ENCODE measurements at places on chromosomes 11 and 22.
A peak's percentile ranks its signal among the peaks of the same experiment; 100 is the strongest.

- DNase-seq, result no peak
These were observed 235.0 kb upstream of the ZC3H12C start for GRCh38 chr11:109858152-109858551.

DNA sequence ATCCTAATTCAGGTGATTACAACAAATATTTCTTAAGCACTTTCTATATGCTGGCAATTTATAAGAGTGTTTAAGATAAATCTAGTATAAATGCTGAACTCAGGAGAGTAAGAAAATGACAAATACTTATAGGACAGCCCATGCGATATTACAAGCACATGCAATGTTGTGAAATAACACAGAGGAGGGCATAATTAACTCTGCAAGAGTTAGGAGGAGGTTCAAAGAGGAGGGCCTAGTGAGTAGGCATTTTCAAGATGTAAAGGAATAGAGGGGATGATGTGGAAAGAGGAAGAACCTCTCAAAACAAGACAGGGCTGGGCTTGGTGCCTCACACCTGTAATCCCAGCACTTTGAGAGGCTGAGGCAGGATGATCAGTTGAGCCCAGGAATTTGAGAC, 37.1 kb upstream of the IL17RA start:
- DNase-seq, result no peak

DNA sequence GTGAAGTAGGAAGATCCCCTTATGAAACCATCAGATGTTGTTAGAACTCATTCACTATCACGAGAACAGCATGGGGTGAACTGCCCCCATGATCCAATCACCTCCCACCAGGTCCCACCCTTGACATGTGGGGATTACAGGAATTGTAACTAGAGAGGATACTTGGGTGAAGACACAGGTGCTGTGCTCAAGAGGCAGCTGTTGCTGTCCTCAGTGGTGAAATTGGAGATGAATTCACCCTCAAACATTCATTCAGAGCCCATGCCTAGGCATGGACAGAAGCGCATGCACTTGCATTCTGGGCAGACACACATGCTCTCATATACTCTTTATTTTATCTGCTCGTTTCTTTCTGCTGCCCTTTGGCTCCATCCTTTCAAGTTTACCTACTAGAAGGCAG, 385.0 kb downstream of the INSC start:
- DNase-seq, result no peak

GRCh38 chr22:39655831-39656230, 85.3 kb downstream of the CACNA1I start:
- no peak for DNase-seq

DNA sequence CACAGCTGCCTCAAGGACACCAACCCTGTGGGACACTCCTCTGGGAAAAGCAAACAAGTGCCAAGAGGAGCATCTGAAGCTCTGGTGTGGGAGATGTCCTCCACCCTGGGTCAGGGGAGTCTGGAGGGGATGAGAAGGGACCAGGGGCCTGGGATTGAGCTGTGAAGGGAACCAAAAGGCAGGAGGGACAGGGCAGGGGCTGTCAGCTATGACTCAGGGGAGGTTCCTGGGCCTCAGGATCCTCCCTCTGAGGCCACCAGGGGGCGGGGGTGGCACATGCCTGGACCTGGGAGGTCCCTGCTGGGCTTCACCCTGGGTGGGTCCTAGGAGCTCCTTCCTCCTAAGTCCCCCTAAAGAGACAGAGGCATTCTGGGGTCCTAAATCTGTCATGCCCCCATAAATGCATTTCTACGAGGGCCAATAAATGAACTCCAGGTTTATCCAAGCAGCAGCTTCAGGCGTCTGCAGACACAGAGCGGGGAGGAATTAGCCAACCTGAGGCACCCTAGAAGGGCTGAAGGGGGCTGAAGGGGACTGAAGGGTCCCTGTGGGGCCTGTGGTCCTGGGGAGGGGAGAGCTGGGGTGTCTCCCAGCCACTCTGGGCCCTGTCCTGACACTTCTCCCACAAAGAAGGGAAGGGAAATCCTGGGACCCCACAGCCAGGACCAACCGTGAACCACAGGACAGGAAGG, 31.9 kb upstream of the IGLL5 start:
- peak; percentile 22 for DNase-seq

DNA sequence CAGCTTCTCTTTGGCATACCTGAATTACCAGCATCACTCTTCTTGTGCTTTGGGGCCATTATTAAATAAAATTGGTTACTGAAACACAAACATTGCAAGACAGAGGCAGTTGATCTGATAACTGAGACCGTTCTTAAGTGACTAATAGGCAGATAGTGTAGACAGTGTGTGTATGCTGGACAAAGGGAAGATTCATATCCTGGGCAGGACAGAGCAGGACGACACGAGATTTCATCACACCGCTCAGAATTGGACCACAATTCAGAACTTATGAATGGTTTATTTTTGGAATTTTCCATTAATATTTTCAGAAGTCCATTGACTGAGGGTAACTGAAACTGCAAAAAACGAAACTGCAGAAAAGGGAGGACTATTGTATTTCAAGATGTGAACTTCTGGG, 68.6 kb downstream of the LDLRAD3 start:
- peak; percentile 62 for DNase-seq

GRCh38 chr11:123255909-123256308, 60.9 kb upstream of the CLMP start:
- no peak for DNase-seq

DNA sequence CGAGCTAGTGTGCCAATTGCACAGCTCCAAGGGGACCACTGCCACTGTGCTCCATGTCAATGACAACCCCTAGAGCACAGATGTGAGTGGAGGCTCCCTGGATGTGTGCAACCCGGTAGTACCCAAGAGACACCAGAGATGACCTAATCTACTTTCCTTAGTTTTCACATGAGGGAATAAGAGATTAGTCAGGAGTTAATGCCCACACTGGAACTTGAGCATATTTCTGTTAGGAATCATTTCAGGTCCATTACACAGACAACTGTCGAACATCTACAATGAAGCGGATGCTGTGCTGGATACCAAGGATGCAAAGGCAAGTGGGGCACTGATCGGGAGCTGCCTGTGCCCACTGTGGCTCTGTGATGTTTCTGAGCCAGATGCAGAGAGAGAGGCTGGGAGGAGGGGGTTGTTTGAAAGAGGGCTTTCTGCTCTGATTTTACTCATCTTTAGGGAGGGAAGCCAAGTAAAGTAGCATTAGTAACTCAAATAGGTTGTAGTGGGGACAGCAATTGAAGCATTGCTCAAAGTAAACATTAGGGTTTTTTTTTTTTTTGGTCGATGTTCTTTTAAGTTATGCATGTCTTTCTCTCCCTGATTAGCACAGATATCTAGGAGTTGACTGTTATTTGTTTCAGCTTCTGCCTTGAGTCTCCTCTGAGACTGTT, 82.5 kb upstream of the SORL1-AS1 start:
- peak; percentile 55 for DNase-seq

- DNase-seq, result peak; percentile 60
These were observed 728 bp downstream of the FANCF start for GRCh38 chr11:22624742-22625447.

- DNase-seq, result no peak
These were observed 13.8 kb upstream of the P2RY6 start for GRCh38 chr11:73258104-73259035.

DNA sequence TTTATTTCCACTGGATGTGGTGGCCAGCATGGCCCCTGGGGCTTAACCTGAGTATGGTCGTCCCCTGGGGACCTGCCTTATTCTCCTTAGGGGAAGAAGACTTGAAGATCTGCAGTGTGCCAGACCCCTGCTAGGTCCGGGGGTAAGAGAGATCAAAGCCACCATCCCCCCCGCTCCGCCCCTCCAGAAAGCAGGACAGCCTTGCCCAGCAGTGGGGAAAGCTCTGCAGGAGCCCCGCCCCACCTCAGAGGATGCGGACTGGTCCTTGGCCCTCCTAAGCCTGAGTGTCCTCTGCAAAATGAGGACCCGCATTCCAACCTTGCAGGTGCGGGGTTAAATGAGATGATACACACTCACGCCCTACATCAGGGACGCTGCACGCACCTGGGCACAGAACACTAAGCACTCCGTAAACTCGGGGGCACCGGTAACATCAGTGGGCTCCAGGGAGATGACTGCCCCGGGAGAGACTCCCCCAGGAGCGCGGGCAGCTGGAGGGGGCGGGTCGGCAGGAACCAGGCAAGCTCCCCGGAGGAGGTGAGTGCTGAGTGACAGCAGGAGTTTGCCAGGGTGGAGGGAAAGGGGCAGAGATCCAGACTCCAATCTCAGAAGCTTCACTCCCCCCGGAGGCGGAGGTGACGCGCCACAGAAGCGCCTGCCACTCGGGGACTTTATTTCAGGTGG, 564 bp upstream of the ANO1 start:
- DNase-seq, result peak; percentile 71

DNA sequence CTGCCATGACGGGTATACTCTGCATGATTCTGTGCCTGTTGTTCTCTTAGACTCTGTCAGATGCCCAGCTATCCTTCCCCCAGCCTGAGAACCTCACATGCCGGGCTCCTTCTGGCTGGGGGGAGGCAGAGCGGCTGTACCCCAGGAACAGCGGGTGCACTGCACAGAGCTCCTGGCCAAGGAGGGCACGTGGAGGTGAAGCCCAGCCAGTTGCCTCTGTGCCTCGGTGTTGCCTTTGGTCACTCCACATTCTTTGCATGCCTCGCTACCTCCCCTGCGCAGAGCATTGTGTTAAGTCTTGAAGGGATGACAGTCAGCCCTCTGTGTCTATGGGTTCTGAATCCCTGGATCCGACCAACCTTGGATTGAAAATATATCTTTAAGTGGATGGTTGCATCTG, 77.7 kb downstream of the FEZ1 start:
- DNase-seq, result no peak

DNA sequence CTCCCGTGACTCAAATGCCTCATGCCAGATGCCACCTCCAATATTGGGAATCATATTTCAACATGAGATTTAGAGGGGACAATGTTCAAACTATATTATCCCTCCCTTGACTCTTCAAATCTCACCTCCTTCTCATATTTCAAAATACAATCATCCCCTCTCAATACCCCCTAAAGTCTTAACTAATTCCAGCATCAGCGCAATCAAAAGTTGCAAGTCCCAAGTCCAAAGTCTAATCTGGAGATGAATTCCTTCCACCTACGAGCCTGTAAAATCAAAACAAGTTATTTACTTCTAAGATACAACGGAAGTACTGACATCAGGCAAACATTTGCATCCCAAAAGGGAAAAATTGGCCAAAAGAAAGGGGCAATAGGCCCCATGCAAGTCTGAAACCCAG, 67.2 kb upstream of the SC5D start:
- DNase-seq, result no peak

DNA sequence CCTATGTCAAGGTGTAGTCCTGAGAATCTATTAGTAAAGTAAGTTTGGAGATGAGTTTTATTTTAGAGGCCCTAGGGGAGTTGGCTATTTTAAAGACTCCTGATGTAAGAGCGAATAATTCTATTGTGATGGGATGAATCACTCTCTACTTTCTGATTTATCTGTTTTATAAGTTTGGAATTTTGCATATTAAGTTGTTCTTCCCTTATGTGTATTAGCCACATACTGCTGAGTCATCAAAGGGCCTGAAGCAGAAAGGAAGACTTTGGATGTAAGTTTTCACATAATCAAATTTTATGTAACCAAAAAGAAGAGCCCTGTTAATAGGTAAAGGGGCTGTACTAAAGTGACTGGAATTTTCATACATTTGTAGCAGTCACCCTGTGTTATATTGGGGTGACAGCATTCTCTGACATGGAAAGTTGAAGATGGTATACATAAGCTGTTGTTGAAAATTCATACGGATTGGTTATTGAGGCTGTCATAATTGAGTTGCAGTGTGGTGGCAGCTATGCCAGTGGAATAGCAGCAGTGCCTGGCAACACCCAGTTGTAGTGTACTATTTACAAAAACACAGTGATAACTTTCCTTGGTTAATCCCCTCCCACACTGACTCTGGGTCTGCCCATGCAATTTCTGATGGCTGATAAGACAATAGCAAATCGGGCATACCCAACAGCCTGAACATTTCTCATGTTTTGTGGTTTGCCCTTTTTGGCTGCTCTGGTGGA, 90.6 kb upstream of the NTM start:
- peak; percentile 22 for DNase-seq

DNA sequence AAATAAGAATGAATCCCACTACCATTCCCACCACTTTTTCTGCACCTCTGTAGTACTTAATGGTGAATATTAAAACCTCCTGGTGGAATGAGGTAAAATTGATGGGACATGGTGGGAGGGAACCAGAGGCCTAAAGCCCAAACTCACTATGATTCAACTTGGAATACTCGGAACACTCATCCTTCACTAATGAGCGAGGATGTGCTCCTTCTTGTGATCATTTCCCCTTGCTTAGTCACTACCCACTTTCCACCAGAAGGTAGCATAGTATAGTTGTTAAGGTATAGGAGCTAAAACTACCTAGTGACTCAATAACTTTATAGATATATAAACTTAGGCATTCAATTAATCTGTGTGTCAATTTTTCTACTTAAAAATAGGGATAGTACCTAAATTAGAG, 728.9 kb downstream of the OPCML start:
- DNase-seq, result no peak

DNA sequence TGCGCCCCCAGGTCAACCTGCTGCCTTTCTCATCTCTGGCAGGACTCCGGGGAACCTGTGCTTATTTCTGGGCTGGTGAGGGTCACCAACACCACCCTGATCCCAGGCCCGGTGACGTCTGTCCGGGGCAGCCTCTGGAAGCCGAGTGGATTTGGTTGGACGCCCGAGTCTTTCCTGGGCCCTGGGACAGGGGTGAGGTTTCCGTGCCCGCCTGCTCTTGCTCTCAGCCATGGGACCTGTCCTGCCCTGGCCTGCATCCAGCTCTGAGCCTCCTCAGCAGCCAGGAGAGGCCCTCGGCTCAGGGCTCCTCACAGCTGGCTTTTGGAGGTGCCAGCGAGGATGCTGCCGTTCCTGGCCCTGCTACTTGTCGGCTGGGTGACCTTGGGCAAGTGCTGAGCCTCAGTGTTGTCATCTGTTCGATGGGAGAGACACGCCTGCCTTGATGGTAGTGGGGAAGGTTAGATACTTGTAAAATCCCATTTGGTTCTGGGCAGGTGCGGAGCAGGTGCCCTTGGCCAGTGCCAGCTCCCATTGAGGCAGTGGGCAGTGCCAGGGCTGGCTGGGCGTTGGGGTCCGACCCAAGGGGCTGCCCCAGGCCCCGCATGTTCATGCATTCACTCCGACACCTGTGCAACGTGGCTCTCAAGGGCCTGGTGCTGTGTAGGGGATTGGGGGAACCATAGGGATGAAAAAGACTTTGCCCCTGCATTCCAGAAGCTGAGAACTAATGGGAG, 58.9 kb upstream of the THY1 start:
- DNase-seq, result no peak

Measured in PC-3 (cell line).